HT-29 (cell line): ENCODE measurements at places on chromosomes 2 and 18.

- DNase-seq = no peak
Measured at GRCh38 chr2:221521233-221521845, 50.8 kb downstream of the EPHA4 start.

GRCh38 chr2:139477618-139478017, 697.4 kb upstream of the NXPH2 start:
- DNase-seq = no peak

DNA sequence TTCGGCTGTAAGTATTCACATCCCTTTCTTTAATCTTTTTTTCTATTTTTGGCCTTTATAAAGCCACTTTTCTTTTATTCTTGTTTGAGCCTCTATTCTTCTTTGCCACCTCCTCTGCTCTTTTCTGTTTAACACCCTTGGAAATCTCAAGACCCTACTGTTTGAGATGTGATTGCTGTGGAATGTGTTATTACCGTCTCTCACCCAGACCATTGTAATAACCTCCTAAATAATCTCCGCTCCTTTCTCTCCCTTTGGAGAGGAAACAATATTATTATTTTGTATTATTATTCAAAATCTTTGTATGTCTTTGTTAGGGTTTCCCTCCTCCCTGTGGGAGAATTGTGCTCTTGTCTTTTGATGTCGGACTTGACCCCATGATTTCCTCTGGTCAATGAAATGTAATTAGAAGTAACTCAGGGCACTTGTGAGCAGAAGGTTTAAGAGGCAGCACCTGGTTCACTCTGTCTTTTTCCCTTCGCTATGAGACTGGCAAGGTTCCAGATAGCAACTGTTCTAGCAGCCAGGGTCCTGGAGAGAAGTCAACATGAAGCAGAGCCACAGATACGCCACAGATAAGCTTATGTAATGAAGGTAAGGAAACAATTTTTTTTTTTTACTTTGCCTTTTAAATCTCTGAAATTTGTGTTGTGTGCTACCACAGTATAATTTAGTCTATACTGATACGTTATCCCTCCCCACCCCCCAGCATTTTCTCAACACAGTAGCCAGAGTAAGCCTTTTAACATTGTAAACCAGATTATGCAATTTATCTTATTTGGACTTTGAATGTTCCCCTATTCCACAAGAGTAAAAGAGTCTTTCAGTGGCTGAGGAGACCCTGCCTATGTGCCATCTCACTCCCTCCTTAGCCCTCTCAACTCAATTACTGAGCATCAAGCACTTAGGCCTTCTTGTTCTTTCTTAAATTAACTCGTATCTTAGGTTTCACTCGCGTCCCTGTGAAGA, 601.2 kb upstream of the ZNF804A start:
- no peak for DNase-seq

DNA sequence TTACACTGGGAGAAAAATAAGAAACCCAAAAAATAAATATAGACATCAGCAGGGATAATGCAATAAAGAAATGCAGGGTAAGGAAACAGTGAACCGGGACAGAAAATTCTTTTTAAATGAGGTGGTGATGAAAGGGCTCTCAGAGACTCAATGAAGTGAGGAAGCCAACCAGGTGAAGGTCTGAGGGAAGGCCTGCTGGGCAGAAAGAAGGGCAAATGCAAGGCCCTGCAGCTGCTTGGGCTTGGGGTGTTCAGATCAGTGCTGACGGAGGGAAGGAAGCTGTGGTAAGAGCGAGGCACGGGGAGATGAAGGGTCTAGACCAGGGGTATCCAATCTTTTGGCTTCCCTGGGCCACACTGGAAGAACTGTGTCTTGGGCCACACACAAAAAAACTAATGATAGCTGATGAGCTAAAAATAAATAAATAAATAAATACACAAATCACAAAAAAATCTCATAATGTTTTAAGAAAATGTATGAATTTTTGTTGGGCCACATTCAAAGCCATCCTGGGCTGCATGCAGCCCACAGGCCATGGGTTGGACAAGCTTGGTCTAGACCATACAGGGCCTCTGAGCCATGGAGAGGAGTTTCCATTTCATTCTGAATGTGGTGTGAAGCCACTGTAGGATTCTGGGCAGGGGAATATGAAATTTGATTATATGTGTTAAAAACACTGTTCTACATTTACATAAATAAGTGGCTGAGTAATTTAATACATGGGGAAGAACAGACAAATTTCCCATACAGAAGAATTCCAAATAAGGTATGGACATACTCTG, 96.3 kb upstream of the DNMT3A start:
- DNase-seq = no peak

DNA sequence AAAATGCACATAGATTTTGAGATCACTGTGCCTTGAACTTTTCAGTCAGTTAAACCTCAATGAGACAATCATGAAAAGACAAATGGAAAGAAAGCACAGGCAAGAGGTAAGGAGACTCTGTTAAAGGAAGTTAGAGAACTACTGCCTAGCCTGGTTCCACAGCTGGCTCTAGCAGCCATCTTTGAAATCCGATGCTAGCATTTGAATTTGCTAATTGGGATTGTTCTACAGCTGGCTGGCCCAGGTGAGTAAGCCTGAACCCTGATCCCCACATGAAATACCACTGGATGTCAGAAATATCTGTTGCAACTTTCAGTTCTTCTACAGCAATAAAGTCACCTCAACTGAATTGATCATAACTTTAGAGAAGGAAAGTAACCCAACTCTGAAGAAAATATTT, 315.2 kb upstream of the CHAC2 start:
- DNase-seq = no peak

DNA sequence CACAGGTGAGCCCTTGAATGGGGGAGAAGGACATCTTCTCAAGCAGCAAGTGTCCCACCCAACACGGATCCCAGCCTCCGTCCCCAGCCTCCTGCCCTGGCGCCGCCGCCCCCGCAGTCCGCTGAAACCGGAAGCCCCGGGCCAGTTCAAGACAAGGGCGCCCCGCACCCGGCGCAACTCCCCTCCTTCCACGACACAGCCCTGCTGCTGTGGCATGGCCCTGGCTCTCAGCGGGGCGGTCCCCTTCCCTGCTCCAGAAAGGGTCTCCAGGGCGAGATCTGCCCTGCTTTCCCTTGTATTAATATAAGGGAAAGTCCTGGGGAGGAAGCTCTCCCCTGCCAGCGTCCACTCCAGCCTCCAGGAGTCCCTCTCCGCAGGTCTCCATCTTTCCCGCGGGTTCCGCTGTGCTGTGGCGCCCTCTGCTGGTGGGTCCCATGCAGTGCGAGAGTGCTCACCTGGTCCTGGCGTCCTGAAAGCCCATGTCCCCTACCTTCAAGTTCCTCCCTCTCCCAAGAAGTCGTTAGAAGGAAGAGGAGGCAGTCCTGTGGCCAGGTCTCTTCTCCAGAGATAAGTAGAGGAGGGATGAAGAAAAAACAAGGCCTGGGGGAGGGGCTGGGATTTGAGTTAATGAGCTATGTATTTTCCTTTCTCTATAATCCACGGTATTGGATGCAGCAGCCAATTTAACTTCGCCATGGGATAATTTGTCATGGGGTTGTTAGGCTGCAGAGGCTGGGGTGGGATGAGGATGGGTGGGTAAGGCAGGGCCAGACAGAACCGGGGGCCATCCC, 176.0 kb downstream of the SMAD2 start:
- DNase-seq = peak; percentile 44

DNA sequence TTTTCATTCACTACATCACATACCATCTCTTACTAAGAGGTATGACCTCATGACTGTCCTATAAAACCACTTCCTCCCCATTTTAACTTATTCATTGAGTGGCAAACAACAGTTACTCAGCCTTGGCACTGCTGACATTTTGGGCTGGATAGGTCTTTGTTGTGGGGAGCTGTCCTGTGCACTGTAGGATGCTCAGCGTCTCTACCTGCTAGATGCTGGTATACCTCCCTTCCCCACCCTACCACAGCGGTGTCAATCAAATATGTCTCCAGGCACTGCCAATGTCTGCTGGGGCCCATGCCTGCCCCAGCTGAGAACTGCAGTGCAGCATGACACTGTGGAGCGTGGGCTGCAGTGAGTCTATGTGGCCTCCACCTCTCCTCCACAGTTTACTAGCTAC, 76.3 kb upstream of the MGAT4A start:
- DNase-seq = no peak

DNA sequence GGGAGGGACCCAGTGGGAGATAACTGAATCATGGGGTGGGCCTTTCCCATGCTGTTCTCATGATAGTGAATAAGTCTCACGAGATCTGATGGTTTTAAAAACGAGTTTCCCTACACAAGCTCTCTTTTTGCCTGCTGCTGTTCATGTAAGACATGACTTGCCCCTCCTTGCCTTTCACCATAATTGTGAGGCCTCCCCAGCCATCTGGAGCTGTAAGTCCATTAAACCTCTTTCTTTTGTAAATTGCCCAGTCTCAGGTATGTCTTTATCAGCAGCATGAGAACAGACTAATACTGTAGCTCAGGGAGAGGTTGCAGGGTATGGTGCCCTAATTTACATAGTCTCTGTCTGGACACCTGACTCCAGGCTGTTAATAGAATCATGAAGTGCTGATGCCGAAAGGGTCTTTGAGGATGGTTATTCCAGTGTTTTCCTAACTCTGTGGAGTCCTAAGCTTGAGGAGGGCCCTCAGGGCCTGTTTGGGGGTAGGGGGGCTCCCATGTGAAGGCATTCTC, 343.2 kb downstream of the ALK start:
- no peak for DNase-seq

DNA sequence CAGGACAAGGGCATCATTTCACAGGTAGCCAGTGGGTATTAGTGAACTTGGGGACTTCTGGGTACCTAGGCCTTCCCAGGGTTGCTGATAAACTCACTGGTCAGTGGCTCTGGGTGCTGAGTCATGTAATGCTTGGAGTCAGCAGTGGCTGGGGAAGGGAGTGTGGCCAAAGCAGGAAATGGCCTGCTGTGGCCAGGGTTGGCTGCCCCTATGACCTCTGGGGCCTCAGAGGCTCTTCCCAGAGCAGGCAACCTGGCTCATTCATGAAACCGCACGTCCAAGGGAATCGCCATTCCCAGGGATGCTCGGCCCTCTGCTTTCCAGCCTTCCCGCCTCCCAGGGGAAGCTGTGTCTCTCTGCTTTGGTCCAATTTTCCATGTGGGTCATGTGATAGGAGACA, 294.9 kb downstream of the DYSF start:
- no peak for DNase-seq

DNA sequence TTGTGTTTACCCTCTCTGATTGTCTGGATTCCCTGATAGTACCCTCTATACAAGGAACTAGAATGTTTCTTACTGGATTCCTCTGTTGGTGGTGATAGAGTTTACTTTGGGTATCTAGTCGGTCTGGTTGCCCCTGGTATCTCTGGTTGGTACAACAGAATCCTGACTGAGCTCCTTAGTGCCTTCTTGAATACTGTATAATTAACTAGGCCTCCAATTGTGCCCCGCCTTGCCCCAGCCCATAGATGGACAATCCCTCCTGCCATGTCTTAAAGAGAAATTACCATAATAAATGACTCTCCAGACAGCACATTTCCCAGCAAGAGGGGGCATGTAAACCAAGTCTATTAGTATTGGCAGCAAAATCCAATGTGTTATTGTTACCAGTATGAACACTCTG, 2.3 kb downstream of the SCN1A start:
- DNase-seq = no peak

DNA sequence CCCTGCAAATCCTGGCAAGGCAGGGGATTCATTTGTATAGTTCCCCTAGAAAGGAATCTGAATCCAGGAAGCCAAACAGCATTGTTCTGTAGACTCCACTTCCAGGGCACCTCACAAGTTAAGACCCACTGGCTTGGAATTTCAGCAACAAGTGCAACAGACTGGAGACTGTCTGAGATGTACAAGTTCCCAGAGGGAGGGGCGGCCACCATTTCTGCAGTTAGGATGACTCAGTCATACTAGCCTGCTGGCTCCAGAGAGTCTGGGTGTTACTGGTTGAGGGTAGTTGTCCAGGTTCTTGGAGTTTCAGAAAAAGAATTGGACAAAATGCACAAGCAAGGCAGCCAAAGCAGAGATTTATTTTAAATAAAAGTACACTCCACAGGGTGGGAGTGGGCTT, 384.2 kb downstream of the DSC3 start:
- DNase-seq = no peak
